CD4-positive, alpha-beta T cell treated with Interleukin-2 at 100 ng/mL for 4 hours (primary cell): ENCODE measurements at places on chromosomes 6 and 20.

- no peak for DNase-seq
Measured at GRCh38 chr20:49865559-49865958, 49.8 kb downstream of the SPATA2 start.

DNA sequence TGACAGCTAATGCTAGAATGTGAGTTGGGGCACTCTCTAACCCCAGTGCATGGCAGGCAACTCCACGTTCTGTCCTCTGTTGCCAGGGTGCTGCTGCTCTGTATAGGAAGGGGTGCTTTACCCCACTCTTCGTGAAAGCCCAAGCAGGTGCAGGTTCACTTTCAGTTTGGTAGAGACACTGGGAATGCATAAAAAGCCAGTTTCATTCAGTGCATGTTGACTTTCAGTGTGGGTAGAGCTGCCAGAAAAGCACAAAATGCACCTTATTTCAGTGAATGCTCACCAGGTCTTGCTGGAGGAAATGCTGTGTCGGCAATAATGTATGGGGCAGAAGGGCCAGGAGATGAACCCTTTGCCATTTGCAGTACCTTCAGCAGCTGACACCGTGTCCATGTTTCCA lies 62.1 kb upstream of the ADGRB3 start:
- no peak for DNase-seq

DNA sequence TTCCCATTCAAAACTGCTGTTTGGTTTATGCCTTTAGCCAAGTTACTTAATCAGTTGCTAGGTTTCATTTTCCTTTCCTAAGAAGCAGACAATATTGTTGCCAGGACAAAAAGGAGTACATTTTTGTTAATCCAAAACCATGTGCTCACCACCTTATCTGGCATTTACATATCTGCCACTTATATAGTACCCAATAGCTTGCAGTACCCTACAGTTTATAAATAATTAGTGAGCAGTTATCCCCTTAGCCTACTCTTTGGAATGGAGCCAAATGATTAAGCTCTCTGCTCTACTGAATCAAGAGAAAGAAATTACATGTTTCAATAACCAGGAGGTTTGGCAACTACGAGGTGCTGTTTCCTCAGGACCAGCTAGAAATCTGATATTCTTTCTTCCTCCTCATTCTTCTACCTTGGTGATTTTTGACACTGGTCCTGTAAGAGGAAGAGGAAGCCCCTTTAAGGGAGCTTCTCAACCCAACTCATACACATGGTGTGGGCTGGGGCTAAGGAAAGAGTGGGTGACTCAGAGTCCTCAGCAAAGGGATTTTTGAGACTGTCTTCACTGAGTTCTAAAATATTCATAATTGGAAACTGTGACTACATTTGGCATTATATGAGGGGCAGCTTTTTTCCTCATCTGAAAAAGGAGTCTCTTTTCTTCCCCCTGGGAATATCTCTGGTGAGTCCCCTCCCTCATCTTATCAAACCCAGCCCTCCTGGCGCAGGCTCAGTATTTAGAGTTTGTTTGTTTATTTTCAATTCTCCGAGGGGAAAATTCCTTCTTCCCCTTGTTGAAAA lies 1.5 kb downstream of the ZNFX1 start:
- DNase-seq = peak; percentile 71

GRCh38 chr6:36283608-36284007 lies 13.7 kb downstream of the PNPLA1 start:
- DNase-seq = no peak

DNA sequence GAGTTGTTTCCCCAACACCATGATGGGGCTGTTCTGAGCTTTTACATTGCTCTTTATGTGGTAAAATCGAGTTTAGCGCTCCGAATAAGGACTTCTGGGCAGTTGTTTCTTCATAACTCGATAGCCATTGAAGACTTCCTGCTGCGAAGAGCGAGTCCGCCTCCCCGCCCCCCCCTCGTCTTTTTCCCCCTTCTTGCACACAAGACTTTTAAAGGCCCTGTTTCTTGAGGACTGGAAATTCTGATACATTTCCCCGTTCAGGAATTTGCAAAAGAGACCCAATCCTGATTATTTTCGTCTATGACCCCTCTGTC lies 1.5 kb upstream of the CITED2 start:
- DNase-seq = no peak

DNA sequence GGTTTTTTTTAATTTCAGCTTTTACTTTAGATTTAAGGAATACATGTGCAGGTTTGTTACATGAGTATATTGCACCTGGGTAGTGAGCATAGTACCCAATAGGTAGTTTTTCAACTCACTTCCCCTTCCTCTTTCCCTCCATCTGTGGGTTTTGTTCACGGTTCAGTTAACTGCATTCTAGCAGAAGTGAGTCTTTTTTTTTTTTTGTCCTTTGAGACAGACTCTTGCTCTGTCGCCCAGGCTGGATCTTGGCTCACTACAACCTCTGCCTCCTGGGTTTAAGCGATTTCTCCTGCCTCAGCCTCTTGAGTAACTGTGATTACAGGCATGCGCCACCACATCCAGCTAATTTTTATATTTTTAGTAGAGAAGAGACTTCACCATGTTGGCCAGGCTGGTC lies 8.7 kb downstream of the UBR2 start:
- peak; percentile 24 for DNase-seq

DNA sequence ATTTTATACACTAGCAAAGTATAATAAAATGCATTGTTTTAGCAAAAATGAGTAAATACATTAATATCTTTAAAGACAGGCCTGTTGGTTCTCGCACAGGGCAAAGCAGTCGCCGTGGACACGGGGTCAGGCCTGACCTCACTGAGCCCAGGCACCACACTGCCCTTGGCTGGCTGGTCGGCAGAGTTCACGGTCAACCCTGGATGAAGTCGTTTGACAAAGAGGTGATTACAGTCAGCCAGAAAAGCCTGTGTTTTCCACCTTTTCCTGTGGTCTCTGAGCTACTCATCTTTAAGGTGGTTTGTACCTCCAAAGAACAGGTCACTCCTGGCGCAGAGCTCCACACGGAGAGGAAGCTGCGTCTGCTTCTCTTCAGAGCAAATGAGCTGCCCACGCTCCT lies 191.5 kb downstream of the DLL1 start:
- no peak for DNase-seq

- no peak for DNase-seq
Measured at GRCh38 chr6:6569811-6570164, 18.7 kb upstream of the LY86 start.

DNA sequence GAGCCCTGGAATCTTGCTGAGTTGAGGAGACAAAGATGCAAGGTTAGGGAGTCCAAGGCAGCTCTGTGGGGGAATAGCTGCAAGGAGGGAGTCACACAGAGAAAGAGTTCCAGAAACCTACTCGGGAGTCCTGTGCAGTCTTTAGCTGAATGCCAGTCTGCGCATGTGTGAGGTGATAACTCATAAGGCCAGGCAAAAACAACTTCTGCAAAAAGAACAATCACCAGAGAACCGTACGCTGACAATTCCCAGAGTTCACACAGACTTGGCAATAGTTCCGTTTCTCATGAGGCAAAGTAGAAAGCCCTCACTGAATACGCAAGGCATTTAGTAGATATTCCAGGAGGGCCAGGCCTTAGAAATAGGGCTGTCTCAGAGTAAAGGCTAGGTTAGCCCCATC lies 135.2 kb upstream of the TAB2 start:
- DNase-seq = no peak

- no peak for DNase-seq
Measured at GRCh38 chr6:130913120-130913519, 85.9 kb downstream of the SMLR1 start.

GRCh38 chr6:45949256-45949655 lies 66.4 kb downstream of the CLIC5 start:
- no peak for DNase-seq

DNA sequence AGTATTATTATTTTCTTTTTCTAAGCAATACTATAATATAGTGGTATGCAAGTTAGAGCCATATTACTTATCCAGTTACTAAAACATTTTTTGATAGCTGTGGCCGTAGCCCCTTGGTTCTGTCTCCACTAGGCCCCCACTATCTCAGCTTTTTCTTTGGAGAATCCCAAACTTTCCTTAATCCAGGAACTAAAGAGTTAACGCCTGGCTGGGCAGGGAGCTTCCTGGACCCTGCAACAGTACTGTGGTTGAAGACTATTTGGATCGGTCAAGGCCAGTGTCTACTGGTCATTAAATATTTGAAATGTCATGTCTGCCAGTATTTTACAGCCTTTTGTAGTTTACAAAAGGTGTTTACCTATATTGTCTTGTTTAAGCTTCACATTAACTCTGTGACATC lies 20.0 kb upstream of the TRERF1 start:
- no peak for DNase-seq

GRCh38 chr6:23735151-23735550 lies 390.9 kb upstream of the NRSN1 start:
- DNase-seq = no peak

DNA sequence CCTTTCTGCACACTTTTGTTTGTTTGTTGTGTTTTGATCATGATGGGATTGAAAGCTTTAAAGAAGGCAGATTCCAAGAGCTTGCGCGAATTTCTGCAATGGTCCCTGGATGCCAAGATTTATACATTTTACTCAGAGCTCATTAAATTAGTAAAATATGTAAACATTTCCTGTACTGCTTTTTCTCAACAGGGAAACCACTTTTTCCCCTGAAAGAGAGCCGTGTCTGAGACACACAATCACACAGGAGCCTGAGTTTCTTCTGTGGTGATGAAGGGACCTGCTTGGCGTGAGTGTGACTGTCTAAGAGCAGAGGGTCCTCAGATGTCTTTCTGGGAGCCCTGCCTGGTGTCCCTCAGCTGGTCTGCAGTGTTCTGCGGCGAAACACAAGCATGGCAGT lies 12.1 kb upstream of the TAGAP start:
- DNase-seq = no peak

GRCh38 chr6:122653094-122653493 lies 42.9 kb downstream of the PKIB start:
- DNase-seq = no peak

GRCh38 chr6:10824819-10825218 lies 13.5 kb downstream of the MAK start:
- DNase-seq = no peak

- no peak for DNase-seq
Measured at GRCh38 chr6:5529015-5529414, 267.7 kb downstream of the FARS2 start.

- DNase-seq = no peak
Measured at GRCh38 chr6:44524476-44525227, 137.1 kb downstream of the CDC5L start.

GRCh38 chr6:133833949-133834359 lies 55.0 kb upstream of the TCF21 start:
- no peak for DNase-seq

DNA sequence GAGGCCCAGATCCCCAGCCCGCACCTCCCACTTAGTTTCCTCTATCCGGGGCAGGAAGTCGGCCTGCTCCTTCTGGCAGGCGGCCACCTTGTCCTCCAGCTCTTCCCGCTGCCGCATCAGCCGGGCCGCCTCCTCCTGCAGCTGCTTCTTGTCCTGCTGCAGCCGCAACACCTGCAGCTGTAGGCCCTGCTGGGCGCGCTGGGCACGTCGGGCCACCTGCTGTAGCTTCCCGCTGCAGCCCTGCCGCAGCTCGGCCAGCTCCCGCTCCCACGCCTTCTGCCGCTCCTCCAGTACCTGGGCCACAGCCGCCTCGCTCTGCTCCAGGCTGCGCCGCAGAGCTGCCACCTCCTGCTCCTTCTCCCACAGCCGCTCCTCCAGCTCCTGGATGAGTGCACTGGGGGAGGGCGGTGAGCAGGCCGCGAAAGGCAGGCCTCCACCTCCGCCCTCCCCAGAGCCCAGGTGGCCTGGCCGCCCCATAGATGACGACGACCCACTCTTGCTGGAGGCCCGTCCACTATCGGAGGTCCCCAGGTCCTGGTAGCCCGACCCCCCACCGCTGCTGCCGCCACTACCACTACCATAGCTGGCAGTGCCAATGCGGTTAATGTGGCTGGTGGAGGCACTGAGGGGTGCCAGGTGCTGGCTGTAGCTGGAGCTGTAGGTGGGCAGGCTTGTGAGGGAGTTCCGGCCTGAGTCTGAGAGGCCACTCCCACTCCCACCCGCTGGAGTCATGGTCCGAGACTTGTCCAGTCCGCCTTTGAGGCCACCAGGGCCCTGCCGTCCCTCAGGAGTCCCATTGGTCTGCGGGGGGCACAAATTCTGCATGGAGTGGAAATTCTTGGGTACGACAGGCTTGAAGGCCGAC lies 6.0 kb upstream of the FASTKD5 start:
- no peak for DNase-seq

- peak; percentile 67 for DNase-seq
Measured at GRCh38 chr6:149480502-149481280, 4.1 kb downstream of the ZC3H12D start.

DNA sequence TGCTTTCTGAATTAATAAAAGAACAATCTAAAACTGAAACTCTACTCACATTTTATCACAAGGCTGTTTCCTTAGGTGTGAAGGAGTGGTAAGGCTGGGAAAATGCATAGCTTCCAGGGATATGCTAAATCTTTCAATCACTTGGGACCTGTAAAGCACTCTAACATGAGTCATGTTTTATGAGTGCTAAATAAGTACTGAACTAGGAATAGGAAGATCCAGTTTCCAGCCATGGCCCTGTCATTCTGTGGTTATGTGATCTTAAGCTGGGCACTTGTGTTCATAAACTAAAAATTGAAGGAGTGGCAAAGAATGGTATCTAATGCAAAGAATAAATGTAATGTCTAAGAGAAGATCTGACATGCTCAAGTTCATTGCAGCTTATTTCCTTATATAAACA lies 6.1 kb upstream of the TMEM200A start:
- no peak for DNase-seq

GRCh38 chr20:4635781-4636180 lies 85.9 kb upstream of the PRND start:
- DNase-seq = no peak

DNA sequence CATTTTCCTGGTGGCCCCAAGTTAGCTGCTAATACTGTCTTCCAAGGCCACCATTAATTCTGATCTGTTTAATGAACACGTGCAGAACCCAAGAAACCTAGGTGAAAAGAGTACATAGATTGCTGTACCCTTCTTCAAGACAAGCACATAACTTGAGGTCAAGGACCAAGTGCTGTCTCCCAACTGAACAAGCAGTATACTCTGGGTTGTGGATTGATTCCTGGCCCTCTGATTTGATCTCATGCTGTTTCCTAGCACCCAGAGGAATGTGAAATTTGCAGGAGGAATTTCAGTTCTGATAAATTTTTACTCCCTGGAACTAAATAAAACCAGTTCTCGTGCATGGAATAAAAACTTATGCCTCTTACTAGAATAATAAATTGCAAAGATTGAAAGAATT lies 75.6 kb downstream of the MTFR2 start:
- DNase-seq = no peak

GRCh38 chr6:81731814-81732213 lies 20.7 kb downstream of the TENT5A start:
- no peak for DNase-seq

DNA sequence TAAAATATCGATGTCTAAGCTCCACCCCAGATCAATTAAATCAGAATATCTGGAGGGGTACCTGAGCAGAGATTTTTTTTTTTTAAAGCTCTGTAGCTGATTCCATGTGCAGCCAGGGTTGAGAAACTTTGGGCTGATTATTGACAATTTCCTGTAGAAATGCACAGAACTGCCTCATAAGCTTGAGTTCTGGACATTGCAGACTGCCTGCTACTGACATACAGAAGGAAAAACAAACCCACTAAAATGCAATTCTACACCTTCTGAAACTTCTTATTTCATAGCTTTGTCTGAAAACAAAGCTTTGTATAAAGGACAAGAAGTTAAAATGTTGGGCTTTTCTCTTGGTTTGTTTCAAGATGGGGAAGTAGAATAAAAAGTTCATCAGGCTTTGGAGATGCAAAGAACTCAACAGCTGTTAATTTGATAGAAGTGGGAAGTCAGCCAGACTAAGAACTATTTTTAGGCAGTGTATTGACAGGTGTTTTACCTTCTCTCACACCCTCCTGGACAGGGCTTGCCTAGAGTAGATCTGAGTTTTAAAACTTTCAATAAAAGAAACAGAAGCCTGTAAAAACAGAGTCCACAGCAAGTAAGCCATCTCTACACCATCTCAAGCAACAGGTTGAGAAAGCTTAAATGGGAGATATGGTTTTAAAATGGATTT lies 147.7 kb downstream of the KCNQ5 start:
- DNase-seq = no peak
